ENCODE measurements at places on chromosomes 6 and 20. TPM values are rescaled to one million over a fixed set of nuclear protein-coding genes. Genes with fewer than 3 reads are reported as not detected.

The SNPH gene
- total RNA-seq: 4.9 TPM

The PROKR2 gene
- total RNA-seq: not detected

The MAP3K7 gene
- total RNA-seq: 10.0 TPM

The C6orf58 gene
- 0.15 TPM for total RNA-seq

The SLPI gene
- total RNA-seq: 9.3 TPM

The CLPSL1 gene
- total RNA-seq: not detected

The FAM83B gene
- total RNA-seq: 0.09 TPM

The HACE1 gene
- 2.1 TPM for total RNA-seq

The CLPSL2 gene
- total RNA-seq: 1.2 TPM

The PPT2 gene
- 10.0 TPM for total RNA-seq

The CYP21A2 gene
- not detected for total RNA-seq

The ZHX3 gene
- total RNA-seq: 5.1 TPM

The CYP39A1 gene
- total RNA-seq: 0.09 TPM

All from A549 treated with CORT108297 at 1 μM for 4 hours (cell line).